ENCODE measurements at places on chromosomes 4 and X.
A peak's percentile ranks its signal among the peaks of the same experiment; 100 is the strongest.

GRCh38 chrX:16436348-16437188 is 213.4 kb upstream of the S100G start:
- DNase-seq = peak; percentile 7

DNA sequence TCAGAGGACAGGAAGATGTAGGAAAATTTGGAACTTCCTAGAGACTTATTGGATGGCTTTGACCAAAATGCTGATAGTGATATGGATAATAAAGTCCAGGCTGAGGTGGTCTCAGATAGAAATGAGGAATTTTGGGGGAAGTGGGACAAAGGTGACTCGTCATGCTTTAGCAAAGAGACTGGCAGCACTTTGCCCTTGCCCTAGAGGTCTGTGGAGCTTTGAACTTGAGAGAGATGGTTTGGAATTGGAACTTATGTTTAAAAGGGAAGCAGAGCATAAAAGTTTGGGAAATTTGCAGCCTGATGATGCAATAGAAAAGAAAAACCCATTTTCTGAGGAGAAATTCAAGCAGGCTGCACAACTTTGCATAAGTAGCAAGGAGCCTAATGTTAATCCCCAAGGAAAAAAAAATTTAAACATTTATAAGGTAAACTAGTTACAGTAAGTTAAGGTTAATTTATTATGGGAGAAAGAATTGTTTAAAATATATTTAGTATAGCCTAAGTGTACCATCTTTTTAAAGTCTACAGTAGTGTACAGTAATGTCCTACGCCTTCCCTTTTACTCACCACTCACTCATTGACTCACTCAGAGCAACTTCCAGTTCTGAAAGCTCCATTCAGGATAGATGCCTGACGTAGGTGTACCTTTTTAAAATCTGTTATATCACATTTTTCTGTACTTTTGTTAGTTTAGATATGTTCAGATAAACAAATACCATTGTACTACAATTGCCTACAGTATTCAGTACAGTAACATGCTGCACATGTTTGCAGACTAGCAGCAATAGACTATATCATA is 101.2 kb downstream of the FAM13A start:
- DNase-seq = no peak

GRCh38 chrX:75067931-75068330 is 88.2 kb downstream of the ABCB7 start:
- no peak for DNase-seq

GRCh38 chrX:43707812-43708548 is 51.9 kb downstream of the MAOA start:
- DNase-seq = no peak

- no peak for DNase-seq
Measured at GRCh38 chr4:82017680-82018079, 356.1 kb downstream of the HNRNPD start.

All from activated CD4-positive, CD25-positive, alpha-beta regulatory T cell treated with anti-CD3 and anti-CD28 coated beads, Interleukin-2, amount 50 U/mL, for 16 hours (primary cell).